ENCODE measurements at places on chromosomes 7 and 10.

DNA sequence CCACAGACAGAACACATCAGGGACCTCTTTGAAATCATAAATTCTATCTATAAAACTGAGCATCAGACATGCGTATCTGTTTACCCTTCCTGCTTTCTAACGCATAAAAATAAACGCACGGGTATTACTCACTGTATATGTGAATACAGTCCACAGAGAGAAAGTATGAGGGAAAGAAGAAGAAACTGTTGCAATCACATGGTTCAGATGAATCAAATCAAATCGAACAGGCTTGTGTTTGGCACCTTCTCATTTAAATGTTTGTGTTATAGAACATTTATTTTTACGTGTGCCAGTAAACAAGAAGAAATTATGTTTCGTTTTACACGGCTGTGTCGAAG is 322.0 kb downstream of the FRMD4A start:
- no peak for DNase-seq

DNA sequence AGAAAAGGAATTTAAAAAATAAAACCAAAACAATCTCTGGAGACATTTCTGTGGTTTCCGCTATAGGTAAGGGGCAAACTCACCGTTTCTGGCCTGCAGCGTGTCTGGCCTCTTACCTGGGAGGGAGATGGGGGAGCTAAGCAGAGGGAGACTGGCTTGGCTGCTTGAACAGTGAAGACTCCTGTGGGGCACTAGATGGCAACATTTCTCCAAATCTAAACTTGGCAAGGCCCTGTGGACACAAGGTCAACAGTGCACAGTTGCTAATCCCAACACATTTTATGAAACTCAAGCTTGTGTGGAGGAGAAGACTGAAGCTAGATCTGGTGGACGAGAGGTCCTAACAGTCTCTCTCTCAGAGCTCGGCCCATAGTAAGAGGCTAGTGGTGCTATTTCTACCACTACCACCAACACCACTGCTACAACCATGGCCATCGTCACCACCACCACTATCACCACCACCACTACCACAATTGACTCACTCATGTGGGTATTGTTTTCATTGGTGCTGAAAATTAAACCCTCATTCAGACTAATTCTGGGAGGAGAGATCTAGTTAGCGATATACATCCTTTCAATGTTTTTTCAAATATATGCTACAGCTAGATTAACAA is 28.4 kb upstream of the CDHR3 start:
- no peak for DNase-seq

DNA sequence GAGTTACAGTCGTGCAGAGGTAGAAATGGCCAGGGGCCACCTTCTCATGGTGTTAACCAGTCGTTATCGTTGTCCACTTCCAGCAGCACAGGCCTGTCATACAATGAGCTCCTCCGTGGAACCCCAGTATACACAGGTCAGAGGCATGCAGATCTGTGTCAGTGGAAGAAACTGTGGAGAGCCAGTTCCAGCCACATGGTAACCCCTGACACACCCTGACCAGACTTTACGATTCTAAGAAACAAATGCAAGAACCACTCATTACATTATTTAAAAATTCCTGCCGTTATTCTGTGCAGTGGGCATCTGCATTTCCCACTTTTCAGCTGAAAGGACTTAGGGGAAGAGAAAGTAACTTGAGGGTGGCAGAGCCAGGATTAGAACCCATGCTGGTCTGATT is 23.5 kb upstream of the GJD4 start:
- no peak for DNase-seq

GRCh38 chr10:85457191-85457590 is 909.4 kb downstream of the GRID1 start:
- DNase-seq = no peak

DNA sequence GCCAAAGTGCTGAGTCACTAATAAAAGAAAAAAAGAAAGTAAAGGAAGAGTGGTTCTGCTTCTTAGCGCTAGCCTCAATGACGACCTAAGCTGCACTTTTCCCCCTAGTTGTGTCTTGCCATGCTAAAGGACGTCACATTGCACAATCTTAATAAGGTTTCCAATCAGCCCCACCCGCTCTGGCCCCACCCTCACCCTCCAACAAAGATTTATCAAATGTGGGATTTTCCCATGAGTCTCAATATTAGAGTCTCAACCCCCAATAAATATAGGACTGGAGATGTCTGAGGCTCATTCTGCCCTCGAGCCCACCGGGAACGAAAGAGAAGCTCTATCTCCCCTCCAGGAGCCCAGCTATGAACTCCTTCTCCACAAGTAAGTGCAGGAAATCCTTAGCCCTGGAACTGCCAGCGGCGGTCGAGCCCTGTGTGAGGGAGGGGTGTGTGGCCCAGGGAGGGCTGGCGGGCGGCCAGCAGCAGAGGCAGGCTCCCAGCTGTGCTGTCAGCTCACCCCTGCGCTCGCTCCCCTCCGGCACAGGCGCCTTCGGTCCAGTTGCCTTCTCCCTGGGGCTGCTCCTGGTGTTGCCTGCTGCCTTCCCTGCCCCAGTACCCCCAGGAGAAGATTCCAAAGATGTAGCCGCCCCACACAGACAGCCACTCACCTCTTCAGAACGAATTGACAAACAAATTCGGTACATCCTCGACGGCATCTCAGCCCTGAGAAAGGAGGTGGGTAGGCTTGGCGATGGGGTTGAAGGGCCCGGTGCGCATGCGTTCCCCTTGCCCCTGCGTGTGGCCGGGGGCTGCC is at the start of gene IL6:
Gene IL6, plus strand, starts transcription at position 294 of the 807 bp plus-strand sequence. Its CDS starts 63 bp downstream, at position 357.
- no peak for DNase-seq

GRCh38 chr7:74399006-74399405 is 54.7 kb upstream of the GTF2IRD1 start:
- DNase-seq = no peak

GRCh38 chr10:14707481-14707880 is 67.2 kb downstream of the FAM107B start:
- no peak for DNase-seq

DNA sequence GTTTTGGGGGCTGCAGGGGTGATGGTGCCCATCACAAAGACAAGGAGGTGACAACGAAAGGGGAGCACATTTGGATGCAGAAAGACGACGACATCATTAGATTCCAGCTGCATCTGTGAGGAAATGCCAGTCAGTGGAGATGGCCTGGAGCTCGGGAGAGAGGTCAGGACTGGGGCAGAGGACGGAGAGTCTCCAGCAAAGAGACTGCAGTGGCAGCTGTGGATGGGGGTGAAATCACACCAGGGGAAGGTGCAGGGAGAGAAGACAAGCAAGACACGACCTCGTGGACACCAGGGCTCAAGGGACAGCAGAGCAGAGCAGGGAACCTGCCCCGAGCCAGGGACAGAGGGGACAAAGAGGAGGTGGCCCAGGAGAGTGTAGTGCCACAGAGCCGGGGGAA is 203.4 kb downstream of the PRPF18 start:
- no peak for DNase-seq

DNA sequence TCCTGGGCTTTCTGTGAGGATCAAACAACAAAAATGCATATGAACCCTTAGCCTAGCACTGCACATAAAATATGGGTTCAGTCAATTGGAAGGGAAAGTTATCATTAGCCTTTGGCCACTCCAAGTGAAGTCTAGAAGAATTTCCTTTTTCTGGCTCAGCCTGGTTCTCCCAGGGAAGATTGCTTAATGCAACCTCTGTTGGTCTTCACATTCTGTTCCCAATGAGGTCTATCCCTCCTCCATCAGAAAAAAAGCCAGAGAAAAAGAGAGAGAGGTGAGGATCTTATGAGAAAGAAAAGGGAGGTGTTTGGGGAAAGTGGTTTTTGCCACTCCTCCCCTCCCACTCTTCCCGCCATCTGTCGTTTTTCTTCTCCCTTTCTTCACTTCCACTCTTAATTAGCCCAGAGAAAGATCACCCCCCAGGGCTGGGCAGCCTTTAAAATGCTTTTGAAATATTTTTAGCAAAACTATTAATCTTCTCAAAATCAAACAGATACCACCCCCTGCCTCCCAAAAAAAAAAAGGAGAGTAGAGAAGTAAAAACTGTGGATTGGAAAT is 31.1 kb downstream of the CPVL start:
- DNase-seq = no peak

DNA sequence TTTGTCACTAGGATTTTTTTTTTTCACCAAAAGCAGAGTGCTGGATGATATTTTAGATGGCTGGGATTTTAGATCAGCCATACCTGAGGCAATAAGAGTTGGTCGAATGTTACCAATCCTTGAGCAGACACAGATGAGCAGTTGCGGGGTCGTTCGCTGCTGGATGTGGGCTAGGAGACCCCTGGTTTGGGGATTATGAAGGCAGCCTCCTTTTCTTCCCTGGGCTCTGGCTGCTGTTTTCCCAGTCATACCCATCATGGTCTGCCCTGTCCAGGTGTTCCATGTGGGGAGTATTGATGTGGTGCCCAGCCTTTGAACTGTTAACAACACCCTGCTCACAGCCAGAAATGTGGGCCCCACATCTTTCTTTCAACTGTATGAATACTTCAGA is 5.0 kb downstream of the PTPRE start:
- DNase-seq = no peak

GRCh38 chr10:118580702-118581101 is 14.7 kb downstream of the PRLHR start:
- no peak for DNase-seq

- no peak for DNase-seq
Observed at GRCh38 chr7:140078392-140078791, 15.6 kb upstream of the PARP12 start.

DNA sequence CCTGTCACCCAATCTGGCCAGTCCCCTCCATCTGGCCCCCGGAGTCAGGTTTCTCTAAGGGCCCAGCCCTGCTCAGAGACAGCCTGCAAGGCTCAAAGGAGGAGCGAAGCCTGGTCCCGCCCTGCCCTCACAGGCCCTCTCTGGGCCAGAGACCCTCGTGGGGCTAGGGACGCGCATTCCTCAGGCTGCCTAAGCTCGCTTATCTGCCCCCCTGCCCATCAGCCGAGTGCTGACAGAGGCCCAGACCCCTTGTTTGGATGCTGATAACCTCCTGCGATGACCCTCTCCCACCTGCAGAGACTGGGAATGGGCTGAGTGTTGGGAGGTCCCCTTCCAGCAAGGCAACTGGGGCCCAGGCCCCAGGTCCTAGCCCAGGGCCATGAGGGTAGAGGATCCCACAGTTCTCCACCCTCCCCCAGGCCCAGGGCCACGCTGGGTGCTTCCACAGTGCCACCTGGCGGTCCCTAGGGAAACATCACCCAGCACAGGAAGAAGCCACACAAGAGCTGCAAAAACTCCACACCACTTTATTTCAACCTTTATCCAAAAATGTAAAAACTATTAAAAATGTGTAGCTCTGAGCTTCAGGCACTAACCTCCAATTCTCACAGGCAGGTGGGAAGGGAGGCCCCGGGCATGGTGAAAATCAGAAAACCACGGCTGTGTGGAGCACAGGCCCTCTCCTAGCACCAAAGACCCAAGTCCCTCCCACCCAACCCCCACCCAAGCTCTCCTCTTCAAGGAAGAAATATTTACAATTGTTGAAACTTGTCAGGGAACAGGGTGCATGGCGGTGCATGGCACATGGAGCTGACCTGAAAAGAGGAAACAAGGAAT is 2.2 kb downstream of the NPM3 start:
- peak; percentile 60 for DNase-seq

GRCh38 chr10:49756641-49757040 is 5.5 kb downstream of the OGDHL start:
- no peak for DNase-seq

DNA sequence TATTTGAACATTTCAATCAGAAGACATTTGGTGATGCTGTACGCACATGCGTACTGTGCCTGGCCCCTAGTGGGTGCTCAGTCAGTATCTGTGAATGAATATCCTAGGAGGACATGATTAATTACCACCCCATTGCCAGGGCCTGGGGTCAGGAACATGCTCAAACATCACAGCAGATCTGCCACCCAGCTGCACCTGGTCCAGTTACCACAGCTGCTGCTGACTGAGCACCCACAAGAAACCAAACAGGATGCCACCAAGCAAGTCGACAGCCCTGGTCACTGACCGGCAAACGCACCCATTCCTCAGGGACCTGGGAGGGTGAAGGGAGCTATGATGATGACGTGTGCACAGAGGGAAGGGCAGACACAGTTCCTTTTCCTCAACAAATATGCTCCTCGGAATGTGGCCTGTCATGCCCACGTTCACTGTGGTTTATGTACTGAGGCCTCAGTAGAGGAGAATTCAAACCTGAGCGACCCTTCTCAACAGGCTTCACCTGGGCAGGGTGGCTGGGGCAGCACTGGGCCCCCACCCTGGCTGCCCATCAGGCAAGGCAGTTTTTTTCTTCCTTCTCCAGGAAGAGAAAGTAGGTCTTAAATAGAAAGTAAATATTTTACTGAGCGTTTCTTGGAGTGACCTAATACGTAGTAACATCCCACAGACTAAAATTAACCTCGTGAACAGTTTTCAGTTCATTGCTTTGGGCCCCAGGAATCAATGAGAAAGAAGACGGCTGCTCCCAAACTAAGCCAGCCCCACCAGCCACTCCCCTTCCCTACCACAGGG is 13.4 kb downstream of the CTBP2 start:
- DNase-seq = no peak

GRCh38 chr7:50346545-50347497 is 42.3 kb downstream of the IKZF1 start:
- DNase-seq = no peak

Data from stimulated activated CD8-positive, alpha-beta memory T cell treated with anti-CD3 and anti-CD28 coated beads, Interleukin-15, amount 100 ng/mL, for 48 hours (primary cell).